Trophoblast cell (in vitro differentiated cells and primary cell): ENCODE measurements at places on chromosomes 13 and 19.

DNA sequence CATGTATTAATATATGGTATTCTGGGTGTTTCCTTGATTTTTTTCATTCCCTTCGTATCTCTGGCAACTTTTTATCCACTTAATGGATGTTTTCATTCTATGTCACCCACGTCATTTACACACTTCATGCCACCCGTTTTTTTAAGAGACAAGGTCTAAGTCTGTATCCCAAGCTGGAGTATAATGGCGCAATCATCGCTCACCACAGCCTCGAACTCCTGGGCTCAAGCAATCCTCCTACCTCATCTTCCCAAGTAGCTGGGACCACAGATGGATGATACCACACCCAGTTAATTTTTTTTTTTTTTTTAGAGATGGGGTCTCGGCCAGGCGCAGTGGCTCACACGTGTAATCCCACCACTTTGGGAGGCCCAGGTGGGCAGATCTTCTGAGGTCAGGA, 3.4 kb upstream of the VASP start:
- H3K4me3 ChIP-seq = no peak overlapping the region
- peaks cover 15% of the 10 kb centered on the region for H3K4me1 ChIP-seq
- no peaks in the 10 kb centered on the region for H3K36me3 ChIP-seq

DNA sequence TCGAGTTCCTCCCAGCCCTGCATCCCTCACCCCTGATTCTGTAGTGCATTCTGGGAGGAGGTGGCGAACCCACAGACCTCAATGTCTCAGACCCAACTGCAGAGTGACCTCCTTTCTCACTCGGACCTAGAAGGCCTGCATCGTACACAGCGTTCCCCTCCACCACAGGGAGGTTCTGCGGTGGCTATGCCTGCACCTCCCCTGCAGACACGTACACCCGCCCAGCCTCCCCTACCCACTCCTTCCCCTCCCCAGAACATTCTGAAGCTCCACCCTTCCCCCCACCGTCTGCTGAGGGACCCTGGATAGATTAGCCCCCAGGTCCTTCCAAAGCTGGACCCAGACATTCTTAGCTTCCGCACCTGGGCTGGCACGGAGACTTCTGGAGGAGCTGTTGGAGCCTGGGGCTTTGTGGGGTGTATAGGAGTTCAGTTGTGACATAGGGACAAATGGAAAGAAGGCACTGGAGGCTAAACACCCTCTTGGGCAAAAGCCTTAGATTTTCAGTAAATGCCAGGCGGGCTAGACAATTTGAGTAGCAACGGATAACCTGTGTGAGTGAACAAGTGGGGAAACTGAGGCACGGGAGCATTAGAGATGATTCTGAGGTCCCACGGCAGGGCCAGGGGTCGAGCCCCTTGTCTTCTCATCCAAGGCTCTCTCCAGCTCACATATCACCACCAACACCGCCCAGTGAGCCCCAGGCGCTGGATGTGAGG, 420 bp upstream of the FSD1 start:
- H3K36me3 ChIP-seq = peaks cover 2% of the 10 kb centered on the region
- peaks cover 17% of the 10 kb centered on the region for H3K4me1 ChIP-seq
- H3K27ac ChIP-seq = no peak overlapping the region
- H3K4me3 ChIP-seq = no peak overlapping the region
- no peak for DNase-seq

DNA sequence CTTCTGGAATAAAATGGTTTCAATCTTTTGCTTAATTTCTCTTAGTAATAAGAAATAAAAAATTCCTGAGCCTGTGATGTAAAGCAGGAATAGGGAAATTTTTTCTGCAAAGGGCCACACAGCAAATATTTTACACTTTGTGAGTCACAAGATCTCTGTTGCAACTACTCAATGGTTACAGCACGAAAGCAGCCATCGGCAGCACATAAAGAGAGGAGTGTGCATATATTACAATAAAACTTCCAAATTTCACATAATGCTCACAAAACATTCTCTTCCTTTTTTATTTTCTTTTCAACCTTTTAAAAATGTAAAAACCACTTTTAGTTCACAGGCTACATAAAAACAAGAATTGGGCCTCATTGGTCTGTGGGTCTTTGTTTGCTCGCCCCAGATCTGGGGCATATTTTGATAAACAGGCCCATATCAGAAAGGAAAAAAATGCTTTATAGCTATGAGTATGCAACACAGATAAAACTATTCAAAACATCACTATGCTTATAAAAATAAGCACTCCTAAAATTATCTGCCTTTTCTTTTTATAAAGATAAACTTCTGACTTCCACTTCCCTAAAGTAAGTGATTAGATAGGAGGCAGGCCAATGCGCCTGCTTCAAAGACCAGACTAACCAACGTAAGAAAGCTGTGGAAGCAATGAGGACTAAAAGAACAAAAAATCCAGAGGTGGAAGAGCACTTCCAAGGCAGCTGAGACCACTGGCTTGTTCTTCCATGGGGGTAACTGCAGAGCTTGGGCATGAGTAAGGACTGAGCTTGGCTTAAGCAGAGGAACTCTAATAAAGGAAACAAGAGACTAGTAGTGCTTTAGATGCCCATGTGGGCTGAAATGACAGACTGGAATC, 26.5 kb downstream of the MYCBP2 start:
- H3K36me3 ChIP-seq = no peaks in the 10 kb centered on the region
- no peak overlapping the region for H3K27ac ChIP-seq
- no peak overlapping the region for H3K4me3 ChIP-seq
- no peaks in the 10 kb centered on the region for H3K27me3 ChIP-seq
- DNase-seq = peak; percentile 80

- no peaks in the 10 kb centered on the region for H3K36me3 ChIP-seq
- no peaks in the 10 kb centered on the region for H3K27me3 ChIP-seq
- DNase-seq = no peak
- H3K27ac ChIP-seq = no peak overlapping the region
- no peak overlapping the region for H3K4me3 ChIP-seq
Observed at GRCh38 chr13:97417698-97418097, 16.3 kb upstream of the RAP2A start.

DNA sequence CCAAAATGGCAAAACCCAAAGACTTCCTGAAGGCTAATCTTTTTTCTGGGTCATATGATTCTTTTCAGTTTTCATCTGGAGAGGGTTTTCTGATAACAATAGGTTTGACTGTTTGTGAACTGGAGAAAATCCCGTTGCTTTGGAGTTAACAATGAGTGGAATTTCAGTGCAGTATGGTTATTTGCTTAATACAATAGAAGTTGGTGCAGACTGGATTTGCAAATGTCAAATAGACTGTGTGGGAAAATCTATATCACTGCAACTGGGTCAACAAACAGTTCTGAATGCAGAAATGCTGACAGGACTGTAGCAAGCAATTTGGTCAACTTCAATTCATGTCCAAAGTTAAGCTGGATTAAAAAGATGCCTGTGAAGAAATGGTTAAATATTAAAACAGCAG, 267.5 kb upstream of the ARGLU1 start:
- no peak for DNase-seq
- H3K27me3 ChIP-seq = no peaks in the 10 kb centered on the region
- H3K36me3 ChIP-seq = no peaks in the 10 kb centered on the region

DNA sequence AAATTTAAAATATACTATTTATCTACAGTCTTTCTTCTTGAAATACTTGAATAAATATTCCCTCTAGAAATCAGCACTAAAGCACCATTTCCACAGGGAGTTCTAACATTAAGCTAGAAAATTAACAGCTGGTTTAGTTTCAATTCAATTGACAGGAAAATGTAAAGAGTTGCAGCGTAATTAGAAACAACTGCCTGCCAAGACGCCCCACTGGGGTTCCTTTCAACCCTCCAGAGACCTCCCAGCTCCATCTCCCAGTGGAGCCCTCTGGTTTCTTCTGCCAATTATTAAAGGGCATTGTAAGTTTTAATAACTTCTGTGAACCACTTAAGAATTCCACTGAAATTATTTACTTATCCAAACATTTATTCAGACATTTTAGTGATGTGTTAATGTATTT, 4.2 kb downstream of the GJA3 start:
- peaks cover 8% of the 10 kb centered on the region for H3K4me1 ChIP-seq
- H3K27ac ChIP-seq = no peak overlapping the region
- no peak overlapping the region for H3K4me3 ChIP-seq
- no peaks in the 10 kb centered on the region for H3K36me3 ChIP-seq

DNA sequence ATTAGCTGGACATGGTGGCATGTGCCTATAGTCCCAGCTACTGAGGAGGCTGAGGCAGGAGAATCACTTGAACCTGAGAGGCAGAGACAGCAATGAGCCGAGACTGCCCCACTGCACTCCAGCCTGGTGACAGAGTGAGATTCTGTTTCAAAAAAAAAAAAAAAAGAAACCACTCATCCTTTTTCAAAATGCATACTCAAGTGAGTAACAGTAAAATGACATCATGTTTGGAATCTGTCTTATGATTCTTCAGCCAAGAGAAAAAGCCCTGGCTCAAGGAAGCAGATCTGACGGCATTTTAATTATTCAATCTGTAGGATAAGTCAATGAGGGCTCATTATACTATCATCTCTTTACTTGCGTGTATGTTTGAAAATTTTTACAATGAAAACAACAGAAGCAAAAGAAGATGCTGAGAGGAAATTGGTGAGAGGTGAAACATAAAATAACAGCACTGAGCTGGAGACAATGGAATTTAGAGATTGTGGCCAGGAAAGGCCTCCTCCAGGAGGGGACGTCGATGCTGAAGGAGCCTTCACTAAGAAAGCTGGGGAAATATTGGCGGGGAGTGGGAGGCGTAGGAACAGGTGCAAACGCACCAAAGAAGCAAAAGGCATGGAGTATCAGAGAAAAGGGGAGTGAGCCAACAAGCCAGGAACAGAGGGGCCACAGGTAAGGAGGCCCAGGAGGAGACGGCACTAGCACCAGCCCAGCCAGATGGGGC, 12.9 kb upstream of the CCNE1 start:
- no peaks in the 10 kb centered on the region for H3K27me3 ChIP-seq
- H3K4me3 ChIP-seq = no peak overlapping the region
- H3K27ac ChIP-seq = no peak overlapping the region
- peak; percentile 69 for DNase-seq

DNA sequence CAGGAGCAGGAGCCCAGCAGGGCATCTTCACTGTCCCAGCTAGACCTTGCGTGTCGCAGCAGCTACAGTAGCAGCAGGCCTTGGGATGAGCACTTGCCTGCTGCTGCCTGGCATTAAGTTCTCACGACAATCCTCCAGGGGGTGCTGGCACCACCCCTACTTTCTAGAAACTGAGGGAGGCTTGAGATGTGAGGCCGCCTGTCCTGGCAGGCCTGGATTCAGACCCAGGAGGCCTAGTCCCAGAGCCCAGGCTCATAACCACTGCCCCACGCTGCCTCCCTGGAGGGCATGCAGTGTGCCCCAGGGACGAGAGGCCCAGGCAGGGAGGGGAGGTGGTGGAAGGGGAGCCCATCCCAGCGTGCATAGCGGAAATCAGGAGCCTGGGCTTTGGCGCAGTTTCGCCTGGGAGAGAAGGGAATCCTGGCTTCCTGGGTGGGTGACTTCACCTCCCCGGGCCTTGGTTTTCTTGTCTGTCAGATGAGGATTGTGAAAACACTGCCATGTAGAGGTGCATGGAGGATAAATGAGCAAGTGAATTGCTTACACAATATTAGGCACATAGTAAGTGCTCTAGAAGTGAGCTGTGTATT, 26.1 kb downstream of the PPP5C start:
- peaks cover 38% of the 10 kb centered on the region for H3K4me1 ChIP-seq
- H3K36me3 ChIP-seq = peaks cover 31% of the 10 kb centered on the region
- H3K27ac ChIP-seq = peak overlapping the region; percentile 79
- no peak for DNase-seq
- no peaks in the 10 kb centered on the region for H3K27me3 ChIP-seq

- no peaks in the 10 kb centered on the region for H3K36me3 ChIP-seq
- DNase-seq = no peak
- no peaks in the 10 kb centered on the region for H3K27me3 ChIP-seq
- no peaks in the 10 kb centered on the region for H3K4me1 ChIP-seq
Observed at GRCh38 chr13:114212158-114212495, 22.6 kb upstream of the CDC16 start.

- peaks cover 14% of the 10 kb centered on the region for H3K4me1 ChIP-seq
- H3K4me3 ChIP-seq = no peak overlapping the region
- no peaks in the 10 kb centered on the region for H3K27me3 ChIP-seq
- no peak overlapping the region for H3K27ac ChIP-seq
Observed at GRCh38 chr19:53864308-53864836, 3.3 kb upstream of the MYADM start.

DNA sequence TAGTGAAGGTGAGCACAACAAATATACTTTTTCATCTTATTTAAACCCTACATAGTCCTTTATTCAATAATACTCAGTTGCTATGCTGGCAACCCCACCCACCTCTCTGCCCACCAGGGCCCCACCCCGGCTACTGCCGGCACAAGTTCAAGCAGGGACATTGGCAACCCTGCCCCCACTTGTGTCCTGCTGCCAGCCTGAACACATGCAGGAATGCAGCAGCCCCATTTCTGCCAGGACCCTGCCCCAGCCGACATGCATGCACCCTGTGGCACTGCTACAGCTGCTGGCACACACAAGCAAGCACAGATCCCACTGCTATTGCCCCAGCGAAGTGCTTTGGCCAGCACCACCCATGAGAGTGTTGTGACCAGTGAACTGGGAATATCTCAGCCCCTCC, 289.8 kb downstream of the COG6 start:
- H3K36me3 ChIP-seq = no peaks in the 10 kb centered on the region
- no peak for DNase-seq
- H3K4me3 ChIP-seq = no peak overlapping the region
- H3K27me3 ChIP-seq = no peaks in the 10 kb centered on the region
- H3K27ac ChIP-seq = no peak overlapping the region
- H3K4me1 ChIP-seq = peaks cover 5% of the 10 kb centered on the region

- H3K4me1 ChIP-seq = peaks cover 6% of the 10 kb centered on the region
- no peak overlapping the region for H3K4me3 ChIP-seq
- H3K27me3 ChIP-seq = no peaks in the 10 kb centered on the region
- no peak overlapping the region for H3K27ac ChIP-seq
Observed at GRCh38 chr13:72221276-72221962, 354.4 kb upstream of the DACH1 start.

DNA sequence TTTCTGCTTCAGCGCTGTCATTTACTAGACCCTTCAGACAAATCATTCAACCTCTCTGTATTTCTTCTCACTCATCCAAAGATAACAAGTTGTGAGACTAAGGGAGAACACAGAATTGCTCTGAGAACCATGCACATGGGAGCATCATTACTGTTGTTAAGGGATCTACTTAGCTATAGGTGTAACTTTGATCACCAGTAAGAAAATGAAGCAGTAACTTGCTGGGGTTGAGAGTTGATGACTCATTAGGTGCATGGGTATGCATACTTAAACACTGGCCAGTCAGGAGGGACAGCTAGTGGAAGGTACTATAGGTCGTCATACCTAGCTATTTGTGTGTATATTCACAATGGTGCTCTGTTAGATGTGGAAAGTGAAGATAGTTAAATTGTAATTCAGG, 61.5 kb downstream of the B3GLCT start:
- no peaks in the 10 kb centered on the region for H3K36me3 ChIP-seq
- H3K27ac ChIP-seq = no peak overlapping the region
- H3K4me1 ChIP-seq = no peaks in the 10 kb centered on the region
- no peak for DNase-seq
- no peak overlapping the region for H3K4me3 ChIP-seq

GRCh38 chr19:45848922-45849321, 14.0 kb downstream of the SYMPK start:
- no peak for DNase-seq
- H3K27me3 ChIP-seq = no peaks in the 10 kb centered on the region
- peaks cover 58% of the 10 kb centered on the region for H3K36me3 ChIP-seq
- H3K4me3 ChIP-seq = no peak overlapping the region
